ENCODE measurements at places on chromosomes 11 and 22. TPM values are rescaled to one million over a fixed set of nuclear protein-coding genes. Genes with fewer than 3 reads are reported as not detected.

ELF5 gene
- total RNA-seq: not detected

TRPC6 gene
- total RNA-seq: 0.29 TPM

NAALAD2 gene
- total RNA-seq: 3.5 TPM

EFCAB6 gene
- total RNA-seq: 4.4 TPM
